Common myeloid progenitor, CD34-positive (primary cell): ENCODE measurements at places on chromosomes 5 and 9.
A peak's percentile ranks its signal among the peaks of the same experiment; 100 is the strongest.

DNA sequence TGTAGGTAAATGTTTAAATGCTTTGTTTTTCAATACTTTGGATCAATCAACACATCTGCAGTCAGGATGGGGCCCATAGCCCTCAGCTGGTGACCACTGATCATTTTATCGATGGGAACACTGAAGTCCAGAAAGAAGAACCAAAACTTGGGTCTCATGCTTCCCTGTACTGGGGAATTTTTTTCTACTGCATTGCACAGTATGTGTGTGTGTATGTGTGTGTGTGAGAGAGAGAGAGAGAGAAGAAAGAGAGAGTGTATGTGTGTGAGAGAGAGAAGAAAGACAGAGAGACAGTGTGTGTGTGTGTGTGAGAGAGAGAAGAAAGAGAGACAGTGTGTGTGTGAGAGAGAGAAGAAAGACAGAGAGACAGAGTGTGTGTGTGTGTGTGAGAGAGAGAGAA is 202.9 kb upstream of the MSX2 start:
- DNase-seq: no peak

DNA sequence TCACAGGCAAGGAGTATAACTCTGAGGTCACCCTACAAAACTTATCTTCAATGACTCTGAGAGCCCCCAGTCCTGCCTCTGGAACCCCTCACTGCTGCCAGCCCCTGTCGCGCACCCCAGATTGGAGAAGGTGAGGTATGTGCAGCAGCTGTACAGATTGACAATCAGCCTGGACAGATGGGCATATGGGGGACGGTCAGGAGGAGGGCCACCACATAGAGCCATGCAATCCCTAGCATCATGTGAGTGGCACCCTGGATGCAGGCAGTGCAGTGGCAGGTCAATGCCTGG is 90.1 kb downstream of the LMX1B start:
- no peak for DNase-seq

DNA sequence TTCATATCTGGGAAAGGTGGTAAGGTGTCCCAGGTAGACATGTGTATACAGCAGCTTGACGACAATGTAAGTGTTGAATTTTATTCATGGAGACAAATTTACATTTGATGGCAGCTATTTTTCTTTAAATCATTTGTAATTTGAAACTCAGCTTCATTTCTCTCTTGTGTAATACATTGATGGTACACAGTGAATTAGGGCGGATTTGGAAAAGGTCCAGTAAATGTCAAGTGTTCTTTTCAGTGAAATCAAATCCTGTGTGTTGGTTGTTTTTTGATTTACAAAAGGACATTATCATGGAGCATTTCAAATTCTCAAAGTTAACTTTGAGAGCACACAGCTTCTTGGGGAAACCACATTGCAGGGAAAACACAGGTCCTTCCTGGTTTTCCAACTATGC is 30.0 kb upstream of the PCSK1 start:
- no peak for DNase-seq

DNA sequence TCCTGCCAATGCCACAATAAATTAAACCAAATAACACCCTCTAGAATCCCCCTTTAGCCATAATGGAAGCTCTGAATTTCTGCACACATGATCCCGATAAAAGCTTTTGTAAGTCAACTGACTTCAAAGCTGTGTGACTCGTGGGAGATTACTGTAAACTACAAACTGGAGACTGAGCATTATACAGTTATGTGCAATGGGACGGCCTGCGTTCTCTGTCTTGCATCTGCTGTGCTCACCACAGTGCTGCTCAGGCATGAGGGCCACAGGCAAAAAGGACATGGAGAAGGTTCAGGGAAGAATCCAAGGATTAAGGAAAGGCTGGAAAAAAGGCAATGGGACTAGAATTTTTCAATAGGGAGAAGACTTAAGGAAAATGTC is 184.2 kb downstream of the FANCC start:
- no peak for DNase-seq

GRCh38 chr5:4093970-4094369 is 498.3 kb downstream of the IRX1 start:
- DNase-seq: no peak

GRCh38 chr5:58871648-58872242 is 288.9 kb downstream of the RAB3C start:
- peak; percentile 62 for DNase-seq

GRCh38 chr5:39498278-39498952 is 73.6 kb upstream of the DAB2 start:
- DNase-seq: peak; percentile 47

DNA sequence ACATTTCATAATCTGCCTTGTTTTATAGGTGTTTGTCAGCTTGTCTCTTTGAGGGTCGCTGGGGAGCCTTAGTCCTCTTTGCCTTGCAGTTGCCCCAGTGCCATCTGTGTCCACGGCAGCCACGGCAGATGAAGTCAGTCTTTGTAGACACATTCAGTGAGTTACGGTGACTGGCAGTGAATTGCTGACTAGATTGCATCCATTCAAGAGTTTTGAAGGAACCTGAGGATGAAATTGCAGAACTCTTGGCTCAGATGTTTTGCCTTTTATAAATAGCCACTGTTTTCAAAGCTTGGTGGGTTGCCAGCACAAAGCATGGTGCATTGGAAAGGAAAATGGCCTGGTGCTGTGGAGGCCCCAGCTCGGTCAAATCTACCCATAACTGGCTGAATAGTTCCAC is 125.6 kb downstream of the TRIO start:
- no peak for DNase-seq

GRCh38 chr5:38447786-38448185 is 108.7 kb downstream of the LIFR start:
- DNase-seq: no peak

GRCh38 chr5:141512911-141513626 is 24.2 kb downstream of the PCDHGC5 start:
- peak; percentile 62 for DNase-seq

DNA sequence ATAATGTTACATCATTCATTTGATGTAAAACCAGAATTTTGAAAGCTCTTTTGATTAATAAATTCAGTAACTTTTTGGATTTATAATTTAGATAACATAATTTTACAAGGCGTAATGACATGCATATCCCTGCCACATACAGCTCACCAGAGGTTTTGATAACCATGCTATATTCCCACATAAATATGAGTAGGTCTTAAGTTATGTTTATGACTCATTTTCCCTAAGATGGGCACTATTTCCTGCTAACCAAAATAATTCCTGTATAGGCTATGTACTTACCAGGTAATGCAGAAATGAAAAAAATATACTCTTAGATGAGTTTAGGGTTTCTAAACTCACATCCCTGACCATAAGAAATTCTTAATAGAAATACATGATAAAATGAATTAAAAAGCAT is 93.9 kb upstream of the EDIL3 start:
- no peak for DNase-seq

GRCh38 chr5:35810601-35811000 is 46.1 kb upstream of the IL7R start:
- DNase-seq: no peak

- DNase-seq: no peak
Measured at GRCh38 chr9:126033318-126033717, 286.1 kb downstream of the PBX3 start.

DNA sequence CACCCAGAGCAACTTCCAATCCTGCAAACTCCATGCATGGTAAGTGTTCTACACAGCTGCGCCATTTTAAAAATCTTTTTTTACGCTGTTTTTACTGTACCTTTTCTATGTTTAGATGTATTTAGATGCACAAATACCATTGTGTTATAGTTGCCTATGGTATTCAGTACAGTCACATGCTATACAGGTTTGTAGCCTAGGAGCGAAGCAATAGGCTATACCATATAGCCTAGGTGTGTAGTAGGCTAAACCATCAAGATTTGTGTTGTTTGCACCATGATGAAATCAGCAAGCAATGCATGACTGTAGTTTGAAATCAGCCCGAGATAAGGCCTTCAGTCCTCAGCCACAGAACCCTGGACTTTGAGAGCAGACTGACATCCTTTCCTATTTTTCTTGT is 101.2 kb downstream of the LIX1 start:
- no peak for DNase-seq

- peak; percentile 34 for DNase-seq
Measured at GRCh38 chr5:68757626-68758212, 336.1 kb upstream of the SLC30A5 start.

GRCh38 chr9:104786293-104786692 is 22.4 kb downstream of the NIPSNAP3B start:
- no peak for DNase-seq

- peak; percentile 73 for DNase-seq
Measured at GRCh38 chr5:108003178-108003577, 332.4 kb upstream of the EFNA5 start.

- no peak for DNase-seq
Measured at GRCh38 chr5:115559524-115559923, 14.9 kb upstream of the FEM1C start.

DNA sequence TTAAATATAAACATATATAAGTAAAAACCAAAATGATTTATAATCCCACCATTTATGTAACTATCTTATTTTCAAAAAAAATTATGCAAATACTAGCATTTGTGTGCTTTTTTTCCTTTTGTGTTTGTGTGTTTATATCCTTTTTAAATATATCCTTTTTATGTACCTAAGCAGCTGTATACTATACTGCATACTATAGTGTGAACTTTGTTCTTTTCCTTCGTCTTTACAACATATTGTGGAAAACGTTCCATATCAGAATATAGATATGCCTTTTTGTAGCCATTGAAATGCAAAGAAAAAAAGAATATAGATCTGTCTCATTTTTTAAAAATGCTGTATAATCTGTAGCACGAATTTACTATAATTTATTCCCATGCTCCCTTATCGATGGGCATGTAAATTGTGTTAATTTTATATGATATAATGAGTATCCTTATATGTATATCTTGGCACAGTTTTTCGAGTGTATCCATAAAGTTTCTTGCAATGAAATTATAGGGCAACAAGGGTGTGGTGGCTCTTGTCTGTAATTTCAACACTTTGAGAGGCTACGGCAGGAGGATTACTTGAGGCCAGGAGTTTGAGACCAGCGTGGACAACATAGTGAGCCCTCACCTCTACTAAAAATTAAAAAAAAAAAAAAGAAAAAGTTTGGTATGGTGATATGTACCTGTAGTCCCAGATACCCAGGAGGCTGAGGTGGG is 83.3 kb downstream of the STK32A start:
- no peak for DNase-seq

DNA sequence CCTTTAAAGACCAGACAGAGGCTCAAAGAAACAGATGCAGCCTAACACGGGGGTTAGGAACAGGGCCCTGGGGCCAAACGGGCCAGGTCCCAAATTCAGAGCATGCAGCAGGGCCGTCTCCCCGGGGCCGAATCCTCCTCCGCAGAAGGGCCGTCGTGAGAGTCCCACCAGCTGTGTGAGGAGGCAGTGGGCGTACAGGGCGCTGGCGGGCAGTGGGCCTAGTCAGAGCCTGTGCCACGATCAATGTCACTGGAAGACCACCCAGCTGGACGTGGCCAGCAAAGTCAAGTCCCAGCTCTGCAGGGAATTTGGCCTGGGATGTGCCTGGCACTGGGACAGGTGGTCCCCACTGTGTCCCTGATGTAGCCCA is 15.8 kb upstream of the FCN2 start:
- no peak for DNase-seq

DNA sequence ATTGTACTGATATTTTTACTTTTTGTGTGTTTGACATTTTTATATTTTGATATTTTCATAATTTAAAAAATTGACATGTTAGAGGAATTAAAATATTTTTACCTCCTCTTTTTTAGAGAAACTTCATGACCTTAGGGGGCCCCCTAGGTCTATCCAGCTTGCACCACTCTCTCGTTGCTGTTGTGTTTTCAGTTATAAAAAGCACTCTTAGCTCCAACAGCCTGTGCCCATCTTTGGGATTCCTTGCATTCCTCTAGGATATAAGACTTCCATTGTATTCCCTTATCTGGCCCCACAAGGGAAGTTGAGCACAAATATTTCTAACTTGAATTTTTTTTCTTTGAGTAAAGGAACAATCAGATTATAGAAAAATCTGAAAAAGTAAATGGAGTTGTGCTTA is 245.3 kb downstream of the SH3GL2 start:
- no peak for DNase-seq

DNA sequence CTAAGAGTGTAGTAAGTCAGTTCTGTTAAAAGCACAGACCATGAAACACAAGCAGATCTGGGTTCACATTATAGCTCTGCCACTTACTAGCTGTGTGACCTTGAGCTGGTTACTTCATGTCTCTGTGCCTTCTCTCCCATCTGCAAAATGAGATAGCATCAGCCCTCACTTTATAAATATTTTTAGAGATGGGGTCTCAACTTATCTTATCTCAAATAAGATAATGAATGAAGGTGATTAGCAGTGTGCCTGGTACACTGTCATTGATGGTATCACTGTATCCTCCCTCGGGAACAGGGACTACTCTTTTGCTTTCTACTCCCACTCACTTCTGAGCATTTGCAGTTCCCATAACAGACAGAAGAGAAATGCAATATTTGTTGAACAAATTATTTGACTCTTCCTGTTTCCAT is 52.4 kb downstream of the GALNT10 start:
- DNase-seq: no peak

DNA sequence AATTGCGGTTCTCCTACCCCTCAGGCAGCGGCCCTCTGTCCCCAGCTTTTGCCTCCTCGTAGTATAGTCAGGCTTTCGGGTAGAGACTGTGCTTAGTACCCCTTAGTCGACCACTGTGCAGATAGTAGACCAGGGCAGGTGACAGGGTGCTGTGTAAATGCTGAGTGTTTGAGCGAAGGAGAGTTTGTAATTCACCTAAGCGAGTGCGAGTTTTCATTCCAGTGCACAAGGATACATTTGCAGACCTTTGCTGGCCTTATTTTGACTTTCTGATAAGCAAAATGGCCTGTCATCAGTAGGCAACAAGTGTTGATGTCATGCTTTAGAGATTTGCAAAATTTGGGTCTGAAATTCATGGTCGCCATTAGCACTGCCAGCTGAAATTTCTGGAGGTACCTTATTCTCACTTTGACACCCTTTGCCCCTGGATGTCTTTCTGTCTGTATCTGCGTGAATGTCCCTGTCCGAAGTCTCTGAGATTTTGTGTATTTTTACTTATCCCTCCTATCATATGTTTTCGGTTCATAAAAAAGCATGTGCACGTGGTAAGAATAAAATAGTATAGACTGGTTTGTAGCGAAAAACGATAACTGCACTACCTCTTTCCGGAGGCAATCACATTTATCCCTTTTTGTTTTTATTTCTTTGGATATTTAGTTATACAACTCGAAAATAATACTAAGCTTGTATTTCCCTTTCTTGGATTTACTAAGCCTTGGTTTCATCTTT is 1.9 kb downstream of the LMNB1 start:
- DNase-seq: no peak

GRCh38 chr9:20030221-20030620 is 241.4 kb upstream of the SLC24A2 start:
- no peak for DNase-seq

- no peak for DNase-seq
Measured at GRCh38 chr9:37989701-37990100, 79.3 kb downstream of the SHB start.
